ENCODE measurements at places on chromosomes 16 and 17. TPM values are rescaled to one million over a fixed set of nuclear protein-coding genes. Genes with fewer than 3 reads are reported as not detected.

Gene SLC52A1
- 0.74 TPM for total RNA-seq

Gene CES5A
- total RNA-seq, result not detected

Gene SHCBP1
- 40.3 TPM for total RNA-seq

Gene ODAD4
- 1.2 TPM for total RNA-seq

Gene FOXC2
- 4.9 TPM for total RNA-seq

Gene PRKAR1A
- total RNA-seq, result 120 TPM

Gene PRRT2
- total RNA-seq, result 0.32 TPM

Gene PSME3IP1
- total RNA-seq, result 108 TPM

Gene MYCBPAP
- total RNA-seq, result 0.35 TPM

Gene SECTM1
- 2.1 TPM for total RNA-seq

Gene HOXB1
- not detected for total RNA-seq

Gene OR1F1
- 0.18 TPM for total RNA-seq

Gene ZNF624
- total RNA-seq, result 1.3 TPM

Gene CPHXL2
- not detected for total RNA-seq

Gene EVI2B
- not detected for total RNA-seq

Gene CSH2
- not detected for total RNA-seq

Gene ST6GALNAC1
- 0.28 TPM for total RNA-seq

Gene GPS2
- total RNA-seq, result 81.4 TPM
